ENCODE measurements at places on chromosomes 7 and 10. TPM values are rescaled to one million over a fixed set of nuclear protein-coding genes. Genes with fewer than 3 reads are reported as not detected.

GALNT17 gene
- 7.8 TPM for polyA plus RNA-seq

SERPINE1 gene
- polyA plus RNA-seq, result 4.5 TPM

NODAL gene
- not detected for polyA plus RNA-seq

CHAT gene
- not detected for polyA plus RNA-seq

SPDYE2 gene
- 0.09 TPM for polyA plus RNA-seq

VSTM2A gene
- not detected for polyA plus RNA-seq

C10orf67 gene
- polyA plus RNA-seq, result 0.27 TPM

PNLIP gene
- polyA plus RNA-seq, result not detected

PSD gene
- polyA plus RNA-seq, result 5.7 TPM

GPR26 gene
- polyA plus RNA-seq, result not detected

ZNF804B gene
- polyA plus RNA-seq, result 0.02 TPM

LIPK gene
- not detected for polyA plus RNA-seq

DNA sequence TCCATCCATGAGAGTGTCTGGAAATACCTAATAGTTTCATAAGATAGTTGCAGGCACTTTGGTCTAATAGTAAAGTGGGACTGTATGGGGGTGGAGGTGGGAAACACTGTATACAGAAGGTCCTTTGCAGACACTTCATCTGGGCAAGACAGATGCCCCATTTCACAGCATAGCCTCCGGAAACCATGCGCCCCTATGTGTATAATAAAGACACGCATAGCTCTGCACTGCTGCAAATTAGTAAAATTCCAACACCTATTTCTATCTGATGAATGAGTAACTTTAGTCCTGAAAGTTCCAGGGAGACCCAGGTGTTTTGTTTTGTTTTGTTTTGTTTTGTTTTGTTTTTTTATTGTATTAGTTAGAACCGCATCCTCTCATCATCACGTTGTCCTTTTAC lies 187.1 kb downstream of the CREB5 start:
- no peak for DNase-seq

DNA sequence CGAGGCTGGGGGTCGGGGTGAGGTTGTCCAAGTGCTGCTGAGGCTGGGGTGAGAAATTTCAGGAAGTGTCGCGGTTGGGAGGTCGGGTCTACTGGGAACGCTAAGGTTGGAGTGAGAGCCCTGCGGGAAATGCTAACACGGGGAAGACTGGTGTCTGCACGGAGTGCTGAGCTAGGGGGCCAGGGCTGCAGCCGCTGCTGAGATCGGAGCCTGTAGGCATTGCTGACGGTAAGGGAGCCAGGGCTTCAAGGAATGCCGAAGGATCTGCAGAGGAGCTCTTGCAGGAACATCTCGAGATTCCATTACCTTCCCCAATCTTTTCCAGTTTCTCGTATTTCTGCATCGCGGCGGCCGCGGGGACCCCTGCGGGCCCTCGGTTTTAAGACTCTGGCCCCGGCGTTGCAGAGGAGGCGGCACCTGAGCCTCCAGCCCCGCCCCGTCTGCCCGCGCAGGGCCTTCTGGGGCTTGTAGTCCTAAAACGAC lies at the start of gene CDK5:
CDK5 (minus strand) TSS at position 392 of the 483 bp plus-strand sequence; CDS start at position 343, 49 bp downstream.
- DNase-seq, result no peak

DNA sequence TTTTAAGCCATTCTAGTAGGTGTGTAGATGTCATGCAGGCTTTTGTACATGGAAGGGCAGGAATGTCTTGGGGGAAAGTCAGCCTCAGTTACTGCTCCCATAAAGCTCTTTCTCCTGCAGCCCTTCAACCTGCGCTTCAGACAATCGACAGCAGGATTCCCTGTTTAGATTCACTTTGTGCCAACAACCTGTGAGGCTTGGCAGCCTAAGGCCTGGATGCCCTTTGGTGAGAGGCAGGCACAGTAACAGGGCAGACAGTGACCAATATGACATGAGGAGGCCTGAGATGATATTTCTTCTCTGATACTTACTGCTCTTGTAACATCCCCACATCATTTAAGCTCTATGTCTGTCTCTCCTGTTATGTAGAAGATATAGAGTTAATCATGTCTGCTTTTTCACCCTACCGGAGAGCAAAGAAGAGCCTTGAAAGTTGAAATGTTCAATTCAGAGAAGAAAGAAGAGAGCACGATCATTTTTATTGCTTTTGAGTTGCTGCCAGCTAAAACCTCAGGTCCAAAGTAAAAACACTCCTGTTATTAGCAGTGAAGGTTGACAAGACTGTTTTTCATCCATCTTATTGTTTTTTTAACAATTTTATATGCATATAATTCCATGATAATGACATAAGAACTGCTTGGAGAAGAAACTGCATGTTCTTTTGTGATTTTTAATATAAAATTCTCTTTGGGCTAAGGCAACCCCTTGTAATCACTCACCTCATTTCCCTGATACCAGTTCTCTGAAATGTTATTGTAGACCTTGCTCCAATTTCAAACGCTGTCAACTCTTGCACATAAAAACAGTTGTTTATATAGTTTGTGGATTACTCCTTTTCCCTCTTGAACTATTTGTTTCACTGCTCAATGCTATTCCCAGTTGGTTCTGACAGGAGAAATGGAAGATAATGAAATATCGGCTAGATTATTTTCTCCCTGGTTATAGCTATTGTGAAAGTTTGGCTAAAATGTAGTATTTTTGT lies 140.9 kb downstream of the GALNT17 start:
- DNase-seq, result no peak

GRCh38 chr7:5215313-5215712 lies 25.3 kb downstream of the WIPI2 start:
- DNase-seq, result no peak

DNA sequence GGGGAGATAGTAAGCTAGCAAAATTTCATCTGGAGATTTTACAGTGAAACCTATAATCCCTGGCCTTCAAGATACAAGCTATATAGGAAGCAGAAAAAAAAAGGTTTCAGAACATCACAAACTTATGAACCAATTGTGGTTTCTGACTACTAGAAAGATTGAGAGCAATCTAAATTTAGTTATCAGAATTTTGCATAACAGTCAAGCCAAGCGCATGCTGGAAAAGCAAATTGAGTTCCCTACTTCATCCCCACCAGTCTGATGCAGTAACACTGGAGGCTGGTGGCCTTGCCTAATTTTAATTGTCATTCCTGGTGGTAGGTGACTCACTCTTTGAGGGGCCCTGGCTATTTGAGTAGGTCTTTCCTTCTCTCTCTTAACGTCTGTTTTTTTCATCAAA lies 46.3 kb upstream of the ELMO1 start:
- DNase-seq, result no peak

GRCh38 chr7:127250312-127251035 lies 2.3 kb downstream of the GRM8 start:
- DNase-seq, result no peak

GRCh38 chr10:93749218-93749799 lies 8.4 kb upstream of the LGI1 start:
- DNase-seq, result peak; percentile 40

- no peak for DNase-seq
Observed at GRCh38 chr10:98328640-98329039, 60.6 kb upstream of the LOXL4 start.

- no peak for DNase-seq
Observed at GRCh38 chr7:133563251-133563650, 310.4 kb downstream of the EXOC4 start.

GRCh38 chr7:90603346-90603745 lies 7.2 kb downstream of the CDK14 start:
- no peak for DNase-seq

- DNase-seq, result peak; percentile 78
Observed at GRCh38 chr10:34814223-34814912, 728 bp downstream of the PARD3 start.

DNA sequence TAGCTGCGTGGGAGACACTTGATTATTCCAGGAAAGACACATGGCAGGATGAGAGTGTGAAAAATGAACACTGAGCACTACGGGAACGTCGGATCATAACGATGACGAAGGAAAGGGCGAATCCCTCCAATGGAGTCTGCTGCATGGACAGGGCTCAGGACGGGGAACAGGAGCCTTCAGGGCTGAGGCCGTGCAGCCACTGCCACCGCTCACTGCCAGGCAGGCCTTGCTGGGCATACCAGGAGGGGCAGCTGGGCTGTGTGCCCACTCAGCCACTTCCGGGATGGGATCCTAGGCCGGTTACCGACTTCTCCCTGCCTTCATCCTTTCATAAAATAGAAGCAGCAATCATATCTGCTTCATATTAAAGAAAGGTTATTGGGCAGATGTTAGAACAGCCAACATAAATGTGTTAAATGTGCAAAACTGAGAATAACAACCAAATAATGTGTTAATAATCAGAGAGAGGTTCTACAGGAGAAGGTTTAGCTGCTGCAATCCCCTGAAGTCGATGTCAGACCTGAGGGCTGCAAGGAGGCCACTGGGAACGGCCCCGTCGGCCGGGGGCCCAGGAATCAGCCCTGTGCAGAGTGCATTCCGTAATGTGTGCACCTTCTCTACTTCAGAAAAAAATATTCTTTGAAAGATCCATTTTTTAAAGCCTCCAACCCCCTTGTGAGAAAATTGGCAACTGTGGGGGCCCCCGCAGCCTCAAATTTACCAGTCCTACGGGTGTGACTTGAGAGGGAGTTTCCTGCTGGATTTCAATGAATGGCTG lies 63.6 kb downstream of the ADARB2 start:
- no peak for DNase-seq

DNA sequence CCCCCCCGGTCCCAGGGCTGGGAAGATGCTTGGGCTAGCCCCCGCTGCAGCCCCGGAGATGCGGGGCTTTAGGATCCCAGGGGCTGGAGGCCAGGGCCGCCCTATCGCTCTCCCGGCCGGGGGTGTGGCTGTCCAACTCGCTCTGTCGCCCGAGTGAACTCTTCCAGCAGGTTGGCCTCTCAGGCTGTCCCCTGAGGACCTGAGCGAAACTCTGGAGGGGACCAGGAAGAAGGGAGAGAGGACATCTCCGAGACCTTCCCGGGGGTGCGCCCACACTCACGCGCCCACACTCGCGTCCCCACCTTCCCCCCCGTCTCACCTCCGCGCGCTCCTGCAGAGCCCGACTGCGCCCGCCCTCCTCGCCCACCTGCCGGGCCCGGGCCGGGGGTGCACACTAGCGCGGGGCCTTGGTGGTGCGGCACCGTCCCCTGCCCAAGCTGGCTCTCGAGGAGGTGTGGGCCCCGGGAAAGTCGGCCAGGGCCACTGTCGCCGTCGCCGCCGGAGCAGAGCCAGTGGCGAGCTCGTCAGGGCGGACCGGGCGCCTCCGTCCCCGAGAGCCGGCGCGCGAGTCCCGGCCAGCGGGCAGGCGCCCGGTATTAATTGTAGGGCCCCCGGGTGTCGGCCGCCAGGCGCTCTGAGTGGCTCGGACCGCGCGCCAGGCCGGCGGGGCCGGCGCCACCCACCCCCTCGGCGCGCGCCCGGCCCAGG lies 101.7 kb upstream of the SVIL start:
- peak; percentile 90 for DNase-seq

GRCh38 chr10:71799112-71799511 lies 25.8 kb upstream of the VSIR start:
- no peak for DNase-seq

DNA sequence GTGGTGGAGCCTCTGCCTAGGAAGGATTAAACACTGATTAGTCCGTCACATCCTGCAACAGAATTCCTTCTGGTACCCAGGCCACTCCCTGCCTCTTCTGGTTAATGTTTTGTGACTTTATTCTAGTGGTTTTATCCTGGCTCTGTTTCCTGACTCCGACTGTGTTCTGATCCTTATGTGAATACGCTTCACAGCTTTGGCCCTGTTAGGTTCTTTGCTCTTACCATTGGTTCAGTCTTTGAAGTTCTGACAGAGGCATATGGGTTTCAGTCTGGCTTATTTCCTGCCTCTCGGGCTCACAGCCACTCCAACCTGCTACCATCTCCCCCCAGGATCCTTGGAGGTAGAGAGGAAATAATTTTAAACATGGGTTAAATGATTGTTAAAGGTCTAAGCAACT lies 23.2 kb upstream of the FGL2 start:
- no peak for DNase-seq

GRCh38 chr10:51073453-51074237 lies 642 bp upstream of the PRKG1 start:
- DNase-seq, result peak; percentile 67

- no peak for DNase-seq
Observed at GRCh38 chr10:50824782-50825181, 60.6 kb downstream of the A1CF start.

- DNase-seq, result no peak
Observed at GRCh38 chr10:90913774-90914420, 7.0 kb downstream of the ANKRD1 start.

DNA sequence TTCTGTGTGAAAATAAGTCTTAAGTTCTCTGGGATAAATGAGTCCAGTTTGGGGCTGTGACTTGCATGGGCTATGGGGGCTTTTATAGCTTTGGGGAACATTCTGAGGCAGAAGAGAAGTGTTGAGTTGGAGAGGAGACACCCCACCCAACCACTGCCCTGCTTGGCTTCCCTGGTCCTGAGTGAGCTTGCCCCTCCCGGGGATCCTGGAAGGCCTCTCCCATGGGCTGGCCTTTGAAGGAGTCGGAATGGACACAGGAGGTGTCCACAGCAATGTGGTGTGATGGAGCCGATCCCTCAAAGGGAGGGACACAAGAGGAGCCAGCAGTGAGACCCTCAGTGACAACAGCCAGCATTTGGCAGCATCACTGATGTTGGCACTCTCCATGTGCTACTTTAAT lies 89.8 kb downstream of the GLRX3 start:
- DNase-seq, result no peak

- peak; percentile 65 for DNase-seq
Observed at GRCh38 chr10:12719365-12719764, 282.1 kb downstream of the CCDC3 start.

GRCh38 chr7:13852281-13852968 lies 137.0 kb downstream of the ETV1 start:
- no peak for DNase-seq

DNA sequence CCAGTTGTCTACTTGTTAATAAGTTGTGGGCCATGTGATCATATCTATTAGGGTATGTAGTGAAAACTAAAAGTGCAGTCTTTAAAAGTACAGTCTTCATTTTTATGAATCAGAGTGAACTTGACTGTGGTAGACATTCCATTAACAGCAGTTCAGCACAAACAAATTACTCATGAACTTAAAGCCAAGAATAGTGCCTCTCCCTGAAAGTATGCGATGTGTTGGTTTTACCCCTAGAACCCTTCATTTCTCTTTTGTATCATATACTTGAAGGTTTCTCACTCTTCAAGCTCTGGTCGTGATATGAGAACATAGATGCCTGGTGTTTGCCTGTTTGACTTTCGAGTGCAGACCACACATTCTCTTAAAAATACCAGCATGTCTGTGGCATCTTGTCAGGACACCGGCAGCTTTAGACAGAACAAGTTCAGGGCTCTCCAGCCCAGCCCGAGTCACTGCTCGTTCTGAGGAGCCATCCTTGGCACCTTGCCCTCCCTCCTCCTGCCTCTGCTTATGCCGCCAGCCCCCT lies 159.3 kb downstream of the LCOR start:
- no peak for DNase-seq

DNA sequence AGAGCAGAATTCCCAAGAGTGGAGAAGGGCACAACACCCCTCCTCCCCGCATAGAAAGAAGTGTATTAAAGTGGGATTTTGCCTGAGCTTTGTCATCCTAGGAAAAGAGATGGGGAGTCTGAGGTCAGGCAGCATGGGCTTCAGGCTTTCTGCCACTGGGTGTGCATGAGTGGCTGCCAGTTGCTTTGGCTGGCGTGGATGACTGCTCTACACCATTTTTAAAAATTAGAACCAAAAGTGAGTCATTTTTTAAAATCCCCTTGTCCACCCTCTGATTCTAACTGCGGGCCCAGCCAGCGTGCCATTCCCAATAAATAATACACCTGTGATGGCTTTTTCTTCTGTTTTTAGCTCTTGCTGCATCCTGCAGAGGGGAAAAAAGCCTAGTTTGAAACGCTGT lies 13.4 kb downstream of the SLC29A3 start:
- DNase-seq, result no peak

- DNase-seq, result no peak
Observed at GRCh38 chr10:10397906-10398305, 619.8 kb upstream of the CELF2 start.

GRCh38 chr7:100049441-100050291 lies at the start of gene ZSCAN21:
Gene ZSCAN21 (plus strand): TSS chr7:100049774. CDS start chr7:100057007, 7,233 bp downstream.
- peak; percentile 96 for DNase-seq

All from right cardiac atrium (tissue), 5 donors.